ENCODE measurements at places on chromosomes 2 and 18. TPM values are rescaled to one million over a fixed set of nuclear protein-coding genes. Genes with fewer than 3 reads are reported as not detected.
A peak's percentile ranks its signal among the peaks of the same experiment; 100 is the strongest.

DNA sequence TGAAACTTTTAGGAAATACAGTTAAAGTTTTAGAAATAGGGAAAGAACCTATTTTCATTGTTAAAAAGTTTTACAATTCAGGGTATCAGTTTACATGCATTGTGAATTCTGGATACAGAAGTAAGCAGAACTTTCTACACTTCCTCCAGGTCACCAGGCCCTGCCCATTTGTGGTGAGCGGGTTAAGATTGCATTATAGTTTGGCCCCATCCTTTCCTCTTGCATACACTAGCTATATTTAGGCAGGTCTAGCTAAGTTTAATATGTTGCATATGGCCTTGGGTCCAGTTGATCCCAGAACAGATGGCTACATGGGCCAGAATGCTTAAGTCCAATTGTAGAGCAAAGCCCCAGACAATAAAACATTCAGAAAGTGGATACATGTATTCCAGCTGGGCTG is 4.8 kb downstream of the VWA3B start:
- no peak for DNase-seq

The CTNNA2 gene
- not detected for total RNA-seq

The MYO7B gene
- 1.3 TPM for total RNA-seq

- no peak for DNase-seq
These were observed 83.0 kb upstream of the RAB6C start for GRCh38 chr2:129896226-129897100.

- no peak for DNase-seq
These were observed 167.1 kb upstream of the COPS8 start for GRCh38 chr2:236918545-236918944.

GRCh38 chr2:75019790-75020189 is 61.3 kb downstream of the POLE4 start:
- no peak for DNase-seq

DNA sequence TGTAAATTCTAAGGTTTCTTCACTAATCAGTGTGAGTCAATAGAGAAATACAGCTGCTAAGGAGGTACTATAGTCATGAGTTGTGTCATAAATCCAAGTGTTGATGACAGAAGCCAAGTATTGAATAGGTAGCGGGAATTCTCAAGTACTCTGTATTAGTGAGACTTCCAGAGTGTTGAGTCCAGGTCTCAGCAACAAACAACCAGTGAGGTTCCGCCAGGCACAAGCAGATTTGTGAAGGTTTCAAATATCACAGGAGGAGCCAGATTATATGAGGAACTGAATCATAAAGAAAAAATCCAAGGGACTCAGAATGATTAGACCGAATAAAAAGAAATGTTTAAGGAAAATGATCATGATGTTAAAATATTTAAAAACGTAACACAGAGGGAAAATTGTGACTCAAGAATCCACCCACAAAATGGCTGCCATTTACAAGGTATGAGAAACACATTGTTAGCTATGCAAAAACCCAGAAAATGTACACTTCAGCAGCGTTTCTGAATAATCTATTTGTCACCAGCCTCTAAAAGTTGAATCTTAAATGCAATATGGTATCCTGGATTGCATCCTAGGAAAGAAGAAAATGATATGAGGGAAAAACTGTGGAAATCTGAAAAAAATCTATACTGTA is 27.3 kb upstream of the EVA1A start:
- no peak for DNase-seq

GRCh38 chr2:2831633-2832032 is 500.6 kb upstream of the MYT1L start:
- DNase-seq, result peak; percentile 2

- DNase-seq, result no peak
These were observed 107.3 kb upstream of the MYCN start for GRCh38 chr2:15832849-15833680.

The HJURP gene
- total RNA-seq, result 0.66 TPM

The RAB17 gene
- total RNA-seq, result 2.6 TPM

The PAX8 gene
- not detected for total RNA-seq

The CHST9 gene
- 1.4 TPM for total RNA-seq

DNA sequence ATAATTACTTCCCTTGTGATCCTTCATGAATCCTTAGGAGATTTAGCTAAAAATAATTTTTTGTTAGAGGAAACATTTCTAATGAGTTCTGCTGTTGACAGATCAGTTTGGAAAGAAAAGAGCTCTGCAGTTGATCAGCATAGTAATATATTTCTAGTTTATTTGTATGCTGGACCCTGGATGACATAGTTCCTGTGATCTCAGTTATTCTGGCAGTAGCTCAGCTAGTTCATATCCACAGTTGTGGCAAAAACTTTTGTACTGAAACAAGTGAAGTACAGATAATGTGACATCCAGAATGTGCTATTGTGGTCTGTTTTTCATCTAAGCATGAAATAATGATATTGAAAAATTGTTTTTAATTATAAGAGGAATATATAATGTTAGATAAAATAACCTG is 33.7 kb downstream of the ABI2 start:
- DNase-seq, result no peak

The LINC00305 gene
- not detected for total RNA-seq

DNA sequence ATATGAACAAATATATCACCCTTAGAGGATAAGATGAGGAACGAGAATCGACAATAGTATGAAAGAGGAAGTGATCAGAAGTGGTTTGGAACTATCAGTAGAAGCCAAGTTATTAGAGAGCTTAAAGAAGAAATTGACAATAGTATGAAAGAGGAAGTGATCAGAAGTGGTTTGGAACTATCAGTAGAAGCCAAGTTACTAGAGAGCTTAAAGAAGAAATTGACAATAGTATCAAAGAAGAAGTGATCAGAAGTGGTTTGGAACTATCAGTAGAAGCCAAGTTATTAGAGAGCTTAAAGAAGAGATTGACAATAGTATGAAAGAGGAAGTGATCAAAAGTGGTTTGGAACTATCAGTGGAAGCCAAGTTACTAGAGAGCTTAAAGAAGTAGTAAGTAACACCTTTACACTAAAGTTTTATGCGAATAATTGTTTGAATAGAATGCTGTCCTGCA is 175.5 kb downstream of the ZNF407 start:
- DNase-seq, result no peak

GRCh38 chr2:207847807-207848544 is 78.3 kb upstream of the FZD5 start:
- peak; percentile 37 for DNase-seq

The STAM2 gene
- 25.1 TPM for total RNA-seq

- DNase-seq, result no peak
These were observed 291.9 kb upstream of the SPRED2 start for GRCh38 chr2:65724336-65724735.

GRCh38 chr2:161250864-161251436 is 57.3 kb upstream of the PSMD14 start:
- DNase-seq, result no peak

GRCh38 chr2:100151310-100151709 is 8.9 kb upstream of the AFF3 start:
- DNase-seq, result no peak

The SNRPD1 gene
- 26.3 TPM for total RNA-seq

The DSG2 gene
- total RNA-seq, result 38.1 TPM

The DYNC2LI1 gene
- 4.8 TPM for total RNA-seq

DNA sequence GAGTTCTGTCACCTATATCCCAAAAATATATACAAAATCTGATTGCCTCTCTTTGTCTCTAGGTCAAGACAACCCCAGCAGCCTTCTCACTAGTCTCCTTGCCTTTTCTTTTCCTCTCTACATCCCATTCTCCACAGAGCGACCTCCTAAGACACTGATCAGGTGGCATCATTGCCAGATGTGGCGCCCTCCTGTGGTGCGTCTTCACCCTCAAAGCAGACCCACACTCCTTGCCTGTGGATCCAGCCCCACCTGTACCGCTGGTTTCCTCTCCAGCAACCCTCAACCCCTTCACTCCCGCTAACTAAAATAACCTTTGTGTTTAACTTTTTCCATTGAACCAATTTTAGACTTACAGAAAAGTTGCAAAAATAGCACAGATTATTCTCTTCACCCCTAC is 273.3 kb downstream of the GLI2 start:
- no peak for DNase-seq

The CAPN13 gene
- not detected for total RNA-seq

DNA sequence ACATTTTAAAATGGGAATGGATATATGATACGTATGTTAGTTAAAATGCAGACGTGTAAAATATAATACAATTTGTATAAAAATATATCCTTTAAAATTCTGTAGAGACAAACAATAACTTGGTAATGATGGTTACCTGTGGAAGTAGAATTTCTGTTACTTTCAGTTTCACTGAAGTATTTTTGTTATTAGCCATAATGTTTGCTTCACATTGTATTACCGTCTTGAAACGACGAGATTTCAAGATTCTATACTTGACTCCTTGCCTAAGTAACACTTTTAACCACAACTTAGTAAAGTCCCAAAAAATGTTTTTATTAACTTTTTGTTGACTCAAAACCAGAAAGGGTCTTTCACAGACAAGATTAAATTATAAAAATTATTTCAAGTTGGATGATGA is 488.3 kb upstream of the VRK2 start:
- no peak for DNase-seq

The UPP2 gene
- not detected for total RNA-seq

The UNC80 gene
- total RNA-seq, result 0.36 TPM

The PCBP1 gene
- total RNA-seq, result 274 TPM

The NBAS gene
- 51.7 TPM for total RNA-seq

GRCh38 chr2:75586971-75587370 is 26.2 kb upstream of the EVA1A start:
- DNase-seq, result no peak

- peak; percentile 78 for DNase-seq
These were observed 8.4 kb upstream of the ARID5A start for GRCh38 chr2:96528006-96528699.

DNA sequence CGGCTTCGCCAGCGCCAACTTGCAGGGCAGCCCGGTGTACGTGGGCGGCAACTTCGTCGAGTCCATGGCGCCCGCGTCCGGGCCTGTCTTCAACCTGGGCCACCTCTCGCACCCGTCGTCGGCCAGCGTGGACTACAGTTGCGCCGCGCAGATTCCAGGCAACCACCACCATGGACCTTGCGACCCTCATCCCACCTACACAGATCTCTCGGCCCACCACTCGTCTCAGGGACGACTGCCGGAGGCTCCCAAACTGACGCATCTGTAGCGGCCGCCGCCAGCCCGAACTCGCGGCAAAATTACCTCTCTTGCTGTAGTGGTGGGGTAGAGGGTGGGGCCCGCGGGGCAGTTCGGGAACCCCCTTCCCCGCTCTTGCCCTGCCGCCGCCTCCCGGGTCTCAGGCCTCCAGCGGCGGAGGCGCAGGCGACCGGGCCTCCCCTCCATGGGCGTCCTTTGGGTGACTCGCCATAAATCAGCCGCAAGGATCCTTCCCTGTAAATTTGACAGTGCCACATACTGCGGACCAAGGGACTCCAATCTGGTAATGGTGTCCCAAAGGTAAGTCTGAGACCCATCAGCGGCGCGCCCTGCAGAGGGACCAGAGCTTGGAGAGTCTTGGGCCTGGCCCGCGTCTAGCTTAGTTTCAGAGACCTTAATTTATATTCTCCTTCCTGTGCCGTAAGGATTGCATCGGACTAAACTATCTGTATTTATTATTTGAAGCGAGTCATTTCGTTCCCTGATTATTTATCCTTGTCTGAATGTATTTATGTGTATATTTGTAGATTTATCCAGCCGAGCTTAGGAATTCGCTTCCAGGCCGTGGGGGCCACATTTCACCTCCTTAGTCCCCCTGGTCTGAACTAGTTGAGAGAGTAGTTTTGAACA is 15.1 kb downstream of the HOXD3 start:
- no peak for DNase-seq

GRCh38 chr2:233079473-233079877 is 19.3 kb downstream of the INPP5D start:
- DNase-seq, result no peak

The RPRM gene
- total RNA-seq, result not detected

The PJVK gene
- 1.5 TPM for total RNA-seq

DNA sequence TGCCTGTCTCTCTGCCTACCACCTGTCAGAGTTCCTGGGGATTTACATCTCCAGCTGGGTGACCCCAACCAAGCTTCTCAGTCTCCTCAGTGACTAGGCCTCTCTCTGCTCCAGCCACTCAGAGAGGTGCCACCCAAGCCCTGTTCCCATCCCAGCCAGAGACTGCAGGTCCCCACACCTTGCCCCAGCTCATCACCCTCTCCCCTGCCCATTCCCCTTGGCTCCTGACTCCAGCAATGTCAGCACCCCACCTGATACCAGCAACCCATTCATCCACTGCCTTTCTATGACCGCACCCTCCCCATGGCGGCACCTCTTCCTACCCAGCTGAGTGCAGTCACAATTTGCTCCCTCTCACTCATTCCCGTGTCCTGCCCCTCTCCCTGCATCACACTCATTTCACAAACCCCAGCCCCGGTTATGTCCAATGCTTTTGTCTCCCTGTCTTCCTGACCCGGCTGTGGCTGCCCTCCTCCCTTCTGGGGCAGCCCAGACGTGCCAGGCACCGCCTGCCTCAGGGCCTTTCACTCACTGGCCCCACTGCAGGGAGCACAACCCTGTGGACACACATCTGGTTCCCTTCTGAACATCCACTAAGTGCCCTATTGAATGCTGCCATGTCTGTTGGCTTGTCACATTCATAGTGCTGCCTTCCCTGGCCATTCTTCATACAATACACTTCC is 494.8 kb upstream of the HS6ST1 start:
- DNase-seq, result no peak

The CCDC141 gene
- 58.1 TPM for total RNA-seq

GRCh38 chr2:112345030-112346027 is 69.9 kb downstream of the ZC3H6 start:
- no peak for DNase-seq

The SERPINB4 gene
- total RNA-seq, result not detected

DNA sequence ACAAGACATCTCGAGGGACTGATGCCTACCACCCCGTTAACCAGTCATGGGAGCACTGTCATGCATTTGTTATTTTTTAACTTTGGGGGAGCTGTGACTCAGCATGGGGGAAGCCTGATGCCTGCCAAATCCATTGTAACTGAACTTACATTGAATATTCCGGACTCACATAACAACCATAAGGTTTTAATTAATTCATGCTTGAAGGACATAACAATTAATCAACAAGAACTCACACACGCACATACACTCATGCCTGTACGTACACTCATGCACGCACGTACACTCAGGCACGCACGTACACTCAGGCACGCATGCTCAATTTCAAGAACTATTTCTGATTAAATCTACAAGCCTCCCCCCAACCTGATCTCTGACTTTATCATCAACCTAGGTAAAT is 1639.1 kb downstream of the SUCLG1 start:
- DNase-seq, result no peak

DNA sequence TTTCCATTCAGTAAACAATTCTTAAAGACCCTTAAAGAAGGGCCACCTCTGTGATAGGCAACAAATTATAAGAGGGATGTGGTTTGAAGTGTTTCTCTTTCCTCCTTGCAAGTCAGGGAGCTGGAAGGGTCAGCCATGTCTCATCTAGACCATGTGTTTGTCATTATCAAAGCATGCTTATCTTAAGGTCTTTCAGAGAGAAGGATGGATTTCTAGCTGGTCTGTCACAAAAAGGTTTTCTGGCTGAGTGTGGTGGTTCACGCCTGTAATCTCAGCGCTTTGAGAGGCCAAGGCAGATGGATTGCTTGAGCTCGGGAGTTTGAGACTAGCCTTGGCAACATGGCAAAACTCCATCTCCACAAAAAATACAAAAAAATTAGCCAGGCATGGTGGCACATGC is 59.2 kb upstream of the PEX13 start:
- DNase-seq, result no peak

The TMEM169 gene
- 0.28 TPM for total RNA-seq

All from heart left ventricle (tissue), 16 donors.